ENCODE measurements at places on chromosomes 1 and 21.
A peak's percentile ranks its signal among the peaks of the same experiment; 100 is the strongest.

DNA sequence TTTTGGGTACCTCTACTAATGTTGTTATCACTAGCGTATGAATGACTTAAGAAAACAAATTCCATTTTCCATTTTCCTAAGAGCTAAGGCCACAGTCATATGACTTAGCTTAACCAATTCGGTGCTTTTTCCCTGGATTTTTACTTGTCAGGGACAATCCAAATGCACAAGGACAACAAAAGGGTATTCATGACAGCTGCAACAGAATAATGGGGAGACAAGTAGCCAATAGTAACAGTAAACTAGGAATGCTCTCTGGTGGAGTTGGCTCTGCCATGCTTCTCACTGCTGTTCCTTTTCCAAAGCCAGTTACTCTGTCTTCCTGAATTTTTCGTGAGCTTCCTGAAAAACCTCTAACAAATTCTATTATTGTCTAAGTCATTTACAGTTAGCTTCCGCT lies 52.9 kb downstream of the LRRIQ3 start:
- DNase-seq: no peak

- DNase-seq: no peak
These were observed 225.1 kb downstream of the PLA2G4A start for GRCh38 chr1:187053876-187054275.

DNA sequence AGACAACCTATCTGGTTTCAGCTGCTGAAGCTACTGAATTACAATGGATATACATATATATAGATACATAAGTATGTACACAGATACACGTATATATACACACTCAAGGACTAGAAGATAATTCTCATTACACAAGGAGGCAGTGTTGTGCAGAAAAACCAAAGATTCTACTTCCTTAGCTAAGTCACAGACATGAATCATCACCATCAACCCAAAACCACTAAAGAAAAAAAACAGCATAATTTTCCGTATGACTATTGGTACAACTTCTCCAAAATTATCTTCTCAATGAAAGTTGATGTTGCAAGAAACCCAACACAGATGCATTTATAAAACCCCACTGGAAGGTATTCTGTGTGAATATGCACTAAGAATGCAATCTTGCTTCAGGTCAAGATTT lies 36.8 kb upstream of the RPF1 start:
- peak; percentile 39 for DNase-seq

DNA sequence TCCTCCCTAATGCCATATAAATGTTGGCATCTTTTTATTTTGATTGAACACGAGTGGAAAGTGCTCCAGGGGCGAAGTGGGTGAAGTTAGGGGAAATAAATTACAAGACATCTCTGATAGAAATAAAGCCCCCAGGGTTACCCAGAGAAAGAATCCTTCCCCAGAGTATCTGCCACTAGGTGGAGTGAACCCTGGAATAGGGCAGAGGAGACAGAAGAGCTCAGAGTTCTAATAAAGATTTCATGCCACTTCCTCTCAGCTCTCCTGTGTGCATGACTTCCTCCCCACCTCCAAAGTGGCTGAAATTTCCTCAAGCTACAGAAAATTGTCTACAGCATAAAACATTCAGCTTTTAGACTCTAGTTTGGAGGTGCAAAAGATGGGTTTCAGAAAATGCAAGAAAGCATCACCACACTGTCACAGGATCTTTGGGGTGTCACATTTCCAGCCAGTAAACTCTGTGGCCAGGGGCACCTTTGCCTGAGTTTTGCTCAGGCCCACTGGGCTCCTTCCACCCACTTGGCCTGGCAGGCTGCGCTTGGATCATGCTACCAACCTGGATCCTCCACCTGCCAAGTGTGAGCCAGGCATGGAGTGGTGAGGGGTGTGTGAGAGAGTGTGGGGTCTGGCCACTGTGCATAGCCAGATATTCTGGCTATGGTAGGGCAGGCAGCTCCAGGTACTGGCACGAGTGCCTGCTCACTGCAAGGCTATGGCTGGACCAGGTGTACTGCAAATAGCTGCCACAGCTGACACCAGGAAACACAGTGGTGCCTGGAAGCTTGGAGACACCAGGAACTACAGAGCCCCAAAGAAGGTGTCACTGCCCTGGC lies 208.8 kb upstream of the USP25 start:
- DNase-seq: no peak

DNA sequence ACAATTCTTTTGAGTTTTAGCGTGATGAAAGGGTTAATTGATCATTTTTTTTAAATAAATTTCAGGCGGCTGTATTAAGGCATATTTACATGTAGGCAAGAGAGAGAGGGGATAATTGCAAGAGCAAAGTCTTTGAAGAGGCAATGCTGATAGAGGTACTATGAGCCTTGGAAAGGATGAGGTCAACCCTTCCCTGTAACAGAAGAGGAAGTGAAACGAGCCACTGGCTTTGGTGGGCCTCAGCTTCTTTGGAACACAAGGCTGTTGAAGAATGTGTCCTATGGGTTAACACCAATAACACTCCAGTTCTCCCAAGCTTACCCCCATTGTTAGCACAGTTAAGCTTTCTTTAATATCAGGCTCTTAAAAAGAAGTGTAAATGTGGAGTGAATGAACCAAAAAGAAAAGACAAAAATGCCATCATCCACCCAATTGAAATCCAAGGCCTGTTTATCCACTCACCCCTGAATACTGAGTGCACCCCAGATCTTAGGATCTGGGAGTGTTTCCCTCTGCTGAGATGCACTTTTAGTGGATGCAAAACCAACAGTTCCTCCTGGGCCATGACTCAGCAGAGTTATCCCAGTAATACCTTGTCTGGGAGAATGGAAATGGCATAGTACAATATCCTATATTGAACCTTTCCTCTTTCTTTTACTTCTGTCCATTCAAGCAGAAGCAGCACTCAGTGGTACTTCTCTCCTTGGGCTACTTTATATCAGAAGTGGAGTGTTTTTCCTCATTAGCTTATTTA lies 216.4 kb downstream of the SLC44A5 start:
- no peak for DNase-seq

- DNase-seq: no peak
These were observed 55.3 kb upstream of the COL6A1 start for GRCh38 chr21:45926281-45926680.

GRCh38 chr1:11602424-11602823 lies 51.8 kb downstream of the FBXO2 start:
- no peak for DNase-seq

DNA sequence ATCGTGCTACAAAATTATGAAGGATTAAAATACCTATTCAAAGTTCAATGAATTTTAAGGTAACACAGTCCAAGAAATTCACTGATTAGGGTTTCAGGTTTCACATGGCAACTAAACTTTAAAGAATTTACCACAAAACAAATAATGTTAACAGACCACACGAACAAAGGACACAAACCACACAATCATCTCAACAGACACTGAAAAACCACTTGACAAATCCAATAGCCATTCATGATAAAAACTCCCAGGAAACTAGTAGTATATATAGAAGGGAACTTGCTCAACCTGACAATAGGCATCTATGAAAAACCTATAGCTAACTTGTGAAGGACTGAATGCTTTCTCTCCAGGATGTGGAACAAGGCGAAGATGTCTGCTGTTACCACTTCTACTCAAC lies 21.1 kb upstream of the SH2D5 start:
- no peak for DNase-seq

DNA sequence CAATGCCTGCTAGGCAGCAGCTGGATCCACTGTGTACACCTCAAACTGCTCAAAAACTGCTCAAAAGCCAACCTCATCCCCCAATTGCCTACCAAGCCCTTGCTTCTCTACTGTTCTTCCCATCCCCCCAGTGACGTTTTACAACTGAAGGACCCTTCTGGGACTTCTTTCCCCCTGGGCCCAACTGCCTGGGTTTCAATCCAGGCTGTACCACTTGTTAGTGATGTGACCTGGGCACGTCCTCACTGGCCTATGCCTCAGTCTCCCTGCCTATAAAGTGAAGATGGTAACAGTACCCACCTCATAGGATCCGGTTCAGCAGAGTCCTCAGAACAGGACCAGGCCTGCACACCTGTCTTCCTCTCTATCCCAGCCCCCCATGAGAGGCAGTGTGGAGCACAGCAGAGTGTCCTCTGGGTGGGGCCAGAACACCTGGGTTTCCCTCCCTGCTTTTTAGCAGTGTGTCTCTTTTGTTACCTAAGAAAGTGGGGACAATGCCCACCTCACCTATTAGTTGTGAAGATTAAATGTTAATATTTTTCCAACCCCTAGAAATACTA lies 1.9 kb upstream of the TEKT2 start:
- no peak for DNase-seq

DNA sequence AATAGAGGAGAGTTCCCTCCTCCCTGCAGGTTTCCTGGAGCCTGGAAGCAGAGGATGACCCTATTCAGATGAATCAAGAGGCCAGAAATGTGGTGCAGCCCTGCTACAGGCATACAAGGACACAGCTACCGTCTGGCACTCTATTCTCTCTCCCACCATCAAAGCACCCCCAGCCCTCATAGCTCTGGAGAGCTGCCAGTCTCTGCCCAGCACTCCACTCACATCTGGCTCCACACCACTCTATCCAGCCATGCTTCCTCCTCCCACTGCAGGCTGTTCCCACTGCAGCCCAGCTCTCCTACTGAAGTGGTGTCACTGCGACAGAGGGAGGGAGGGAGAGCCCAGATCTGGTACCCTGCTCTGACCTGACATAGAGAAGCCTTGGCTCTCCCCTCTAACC lies 18.4 kb downstream of the SYT2 start:
- no peak for DNase-seq

- no peak for DNase-seq
These were observed 17.0 kb downstream of the CRYZ start for GRCh38 chr1:74715806-74716205.

GRCh38 chr21:46323227-46323709 lies 402 bp downstream of the C21orf58 start:
- DNase-seq: no peak

DNA sequence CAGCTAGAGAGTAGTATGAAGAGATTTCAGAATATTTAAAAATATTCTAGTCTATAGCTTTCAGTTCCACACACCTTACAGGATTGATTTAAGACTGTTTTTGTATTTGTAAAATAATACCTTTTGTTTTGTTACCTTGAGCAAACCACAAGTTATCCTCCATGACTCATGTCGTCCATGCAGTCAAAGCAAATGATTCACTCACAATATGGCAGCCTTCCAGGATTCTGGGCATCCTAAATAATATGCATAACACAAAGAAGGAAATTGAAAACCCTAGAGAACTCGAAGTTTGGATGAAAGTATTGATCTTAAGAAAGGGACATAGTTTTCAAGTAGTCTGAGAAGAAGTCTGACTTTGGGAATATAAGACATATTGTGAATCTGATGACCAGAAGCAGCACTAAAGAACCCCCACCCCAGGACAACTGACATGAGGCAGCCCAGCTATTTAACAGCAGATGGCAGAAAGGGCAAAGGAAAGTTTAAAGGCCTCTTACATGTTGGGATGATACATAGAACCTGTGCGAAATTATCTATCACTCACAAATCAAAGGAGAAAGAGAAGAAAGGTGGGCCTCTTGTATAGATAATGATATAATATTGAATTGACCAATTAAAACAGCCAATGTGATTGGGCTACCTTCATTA lies 857.9 kb downstream of the BRINP3 start:
- DNase-seq: no peak
